Fibroblast of skin of left quadriceps (primary cell): ENCODE measurements at places on chromosomes 6 and 20.

DNA sequence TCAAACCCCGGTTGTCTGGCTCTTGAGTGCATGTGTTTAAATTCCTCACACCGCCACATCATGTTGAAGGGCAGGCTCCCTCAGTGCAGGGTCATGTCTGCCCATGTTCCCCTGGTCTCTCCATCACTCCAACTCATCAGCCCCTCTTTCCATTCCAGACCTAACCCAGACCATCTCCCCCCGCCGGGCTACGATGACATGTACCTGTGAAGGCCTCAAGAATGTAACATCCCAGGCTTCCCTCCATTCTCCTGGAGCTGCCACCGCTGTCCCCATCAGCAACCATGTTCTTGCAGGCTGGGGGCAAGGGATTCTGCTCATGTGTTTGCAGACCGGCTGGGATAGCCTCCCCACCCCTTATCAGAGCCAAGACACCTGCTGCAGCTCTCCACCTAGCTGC, 19.9 kb downstream of the TMEM74B start:
- no peak for DNase-seq

DNA sequence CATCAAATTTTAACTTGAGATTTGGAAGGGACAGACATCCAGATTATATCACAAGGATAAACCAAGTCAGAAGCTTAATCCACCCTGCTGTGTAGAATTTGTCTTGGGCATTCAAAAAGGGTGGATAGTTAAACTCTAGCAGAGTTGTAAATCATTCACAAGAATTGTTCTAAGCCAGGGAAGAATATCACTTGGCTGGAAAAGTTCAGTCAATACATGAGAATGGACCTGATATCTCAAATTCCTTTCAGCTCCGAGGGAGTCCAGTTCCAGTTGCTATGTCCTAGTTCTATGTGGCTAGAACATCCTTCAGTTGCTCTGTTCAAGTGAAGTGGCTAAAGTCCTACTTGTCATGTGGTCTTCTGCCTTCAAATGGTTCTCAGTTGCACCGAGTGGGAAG, 351.8 kb upstream of the JARID2 start:
- no peak for DNase-seq

- DNase-seq, result no peak
These were observed 115.5 kb downstream of the TNFAIP3 start for GRCh38 chr6:137982418-137983189.

GRCh38 chr6:117338567-117338966, 73.2 kb downstream of the VGLL2 start:
- no peak for DNase-seq

DNA sequence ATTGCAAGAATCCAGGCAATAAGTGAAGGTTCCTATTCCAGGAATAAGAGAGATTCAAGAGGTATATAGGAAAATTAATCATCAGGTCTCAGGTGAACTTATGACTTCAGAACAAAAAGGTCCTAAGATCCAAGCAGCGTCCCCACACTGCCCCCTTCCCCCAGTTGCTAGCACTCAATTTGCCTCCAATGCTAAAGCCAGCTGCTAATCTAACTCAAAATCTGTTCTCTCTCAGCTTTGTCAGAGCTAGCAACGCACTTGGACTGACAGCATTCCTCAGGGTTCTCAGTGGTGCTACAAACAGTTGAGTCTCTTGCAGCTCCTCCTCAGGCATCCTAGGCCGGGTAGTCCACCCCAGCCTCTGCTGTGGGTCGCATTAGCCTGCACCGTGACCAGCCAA, 148.3 kb downstream of the RFX6 start:
- DNase-seq, result no peak
